Osteocyte (in vitro differentiated cells): ENCODE measurements at places on chromosomes 4 and X. TPM values are rescaled to one million over a fixed set of nuclear protein-coding genes. Genes with fewer than 3 reads are reported as not detected.
A peak's percentile ranks its signal among the peaks of the same experiment; 100 is the strongest.

DNA sequence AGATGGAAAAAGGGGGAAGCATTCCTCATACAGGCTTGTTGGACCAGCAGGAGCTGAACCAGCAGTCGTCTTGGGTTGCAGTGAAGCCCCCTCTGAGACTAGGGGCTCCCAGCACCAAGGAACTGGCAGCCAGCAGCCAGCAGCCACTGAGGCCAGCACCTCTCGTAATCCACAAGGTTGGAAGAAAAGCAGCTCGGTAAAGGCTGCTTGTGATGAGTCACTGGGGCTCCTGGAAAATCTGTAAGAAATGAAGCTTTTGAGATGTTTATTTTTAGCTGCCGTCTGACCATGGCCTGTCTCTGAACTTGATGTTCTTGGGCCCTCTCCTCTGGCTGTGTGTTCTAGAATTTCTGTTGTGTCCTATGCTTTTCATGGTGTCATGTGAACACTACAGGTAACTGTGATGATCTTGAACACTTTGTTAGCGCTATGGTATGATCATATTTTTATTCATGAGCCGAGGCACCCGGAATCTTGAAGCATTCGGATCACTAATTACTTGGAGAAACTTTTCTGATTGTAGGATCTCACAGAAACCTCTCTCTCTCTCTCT lies 18.6 kb downstream of the CLCN4 start:
- DNase-seq = no peak

- no peak for DNase-seq
Measured at GRCh38 chr4:18917689-18918088, 896.1 kb upstream of the LCORL start.

Gene AMOT
- 6.7 and 7.2 TPM in 2 replicates for total RNA-seq

DNA sequence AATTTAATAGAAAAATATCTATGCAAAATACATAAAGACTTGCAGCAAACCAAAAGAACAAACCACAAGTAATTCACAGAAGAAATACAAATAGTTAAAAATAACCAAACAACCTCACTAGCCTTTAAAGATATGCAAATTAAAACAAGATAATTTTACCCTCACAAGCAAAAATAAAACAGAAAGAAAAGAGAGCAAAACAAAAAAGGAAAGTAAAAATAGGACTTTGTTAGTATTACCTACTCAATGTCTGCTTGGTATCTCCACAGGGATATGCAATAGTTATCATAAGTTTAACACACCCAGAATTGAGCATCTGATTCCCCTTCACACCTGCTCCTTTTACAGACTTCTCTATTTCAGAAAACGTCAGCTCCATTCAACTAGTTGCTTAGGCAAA lies 737.5 kb upstream of the MAGEB2 start:
- no peak for DNase-seq

- DNase-seq = no peak
Measured at GRCh38 chrX:16476692-16477091, 173.3 kb upstream of the S100G start.

Gene ABCG2
- 0.24 TPM in 1 of 2 replicates, not detected in the other for total RNA-seq

DNA sequence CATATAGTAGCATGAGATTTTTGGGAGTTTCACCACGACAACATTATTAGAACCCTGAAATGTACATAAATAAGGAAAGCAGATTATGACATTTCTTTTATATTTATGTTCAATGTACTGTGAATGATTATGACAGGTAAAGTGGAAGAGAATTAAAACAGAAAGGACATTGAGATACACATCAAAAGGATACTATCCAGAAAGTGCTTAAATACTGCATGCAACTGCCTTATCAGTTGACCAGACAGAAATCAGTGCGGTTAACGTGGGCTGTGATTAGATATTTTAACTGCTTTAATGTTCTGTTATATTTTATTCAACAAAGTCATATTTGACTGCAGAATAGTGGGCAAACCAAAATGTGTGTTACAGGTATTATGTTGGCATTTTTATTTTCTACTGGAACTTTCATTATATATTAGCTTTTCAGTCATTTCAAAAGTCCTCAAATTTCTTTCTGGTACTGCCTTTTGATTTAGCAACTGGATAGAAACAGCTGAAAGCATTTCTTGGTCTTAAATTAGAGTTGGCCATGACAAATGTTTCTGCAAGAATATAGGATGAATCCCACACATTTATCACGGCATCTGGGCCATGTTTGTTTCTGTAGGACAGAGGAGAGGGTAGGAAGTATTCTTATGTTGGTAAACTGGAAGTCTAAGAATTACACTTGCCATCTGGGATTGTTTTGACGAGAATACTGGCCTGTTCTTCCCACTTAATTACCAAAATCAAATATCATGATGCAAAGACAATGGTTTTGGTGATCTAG lies 255.2 kb downstream of the SLC39A8 start:
- DNase-seq = no peak

- DNase-seq = no peak
Measured at GRCh38 chr4:140846736-140847135, 90.6 kb upstream of the TBC1D9 start.

Gene EDA2R
- total RNA-seq = 2.3 and 2.4 TPM in 2 replicates

GRCh38 chr4:144985531-144985930 lies 112.5 kb downstream of the ANAPC10 start:
- DNase-seq = no peak

Gene OTC
- not detected in 2 replicates for total RNA-seq

- peak; percentile 84 for DNase-seq
Measured at GRCh38 chrX:154596290-154596929, 11.5 kb downstream of the CTAG1A start.

- DNase-seq = no peak
Measured at GRCh38 chr4:15963001-15963451, at the start of gene FGFBP2. TSS of gene FGFBP2 (minus strand) at chr4:15963175. CDS start at chr4:15963129, 46 bp downstream.

Gene PRRG3
- not detected in 2 replicates for total RNA-seq

DNA sequence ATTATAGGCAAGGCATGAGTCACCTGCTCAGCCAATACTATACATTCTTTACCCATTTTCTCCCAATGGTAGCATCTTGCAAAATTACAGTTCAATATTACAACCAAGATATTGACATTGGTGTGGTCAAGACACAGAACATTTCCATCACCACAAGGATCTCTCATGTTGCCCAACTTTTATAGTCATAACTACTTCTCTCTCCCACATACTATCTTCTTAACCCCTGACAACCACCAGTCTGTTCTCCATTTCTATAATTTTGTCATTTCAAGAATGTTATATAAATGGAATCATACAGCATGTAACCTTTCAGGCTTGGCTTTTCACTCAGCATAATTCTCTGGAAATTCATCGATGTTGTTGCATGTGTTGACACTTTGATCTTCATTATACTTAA lies 144.9 kb downstream of the ENOX2 start:
- no peak for DNase-seq

Gene GPAT3
- not detected in 2 replicates for total RNA-seq

GRCh38 chr4:67699603-67700002 lies 1.4 kb downstream of the UBA6 start:
- no peak for DNase-seq

DNA sequence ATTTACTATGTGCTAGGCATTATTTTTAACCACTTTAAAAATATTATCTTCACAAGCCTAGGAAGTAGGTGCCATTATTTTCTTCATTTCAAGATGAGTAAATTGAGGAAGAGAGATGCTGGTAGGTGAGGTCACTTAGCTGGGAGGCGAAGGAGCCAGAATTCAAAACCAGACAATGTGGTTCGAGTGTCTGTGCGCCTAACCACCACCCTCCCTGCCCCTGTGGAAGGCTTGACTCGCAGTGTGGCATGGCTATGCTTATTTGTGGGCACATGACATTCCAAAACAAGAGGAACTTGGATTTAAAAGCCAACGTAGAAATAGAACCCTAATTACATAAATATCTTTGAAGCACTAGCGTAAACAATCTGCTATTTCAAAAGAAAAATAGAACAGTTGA lies 226.6 kb upstream of the PITX2 start:
- no peak for DNase-seq
